Activated CD4-positive, alpha-beta T cell treated with anti-CD3 and anti-CD28 coated beads for 24 hours (primary cell): ENCODE measurements at places on chromosomes 1 and 21.

DNA sequence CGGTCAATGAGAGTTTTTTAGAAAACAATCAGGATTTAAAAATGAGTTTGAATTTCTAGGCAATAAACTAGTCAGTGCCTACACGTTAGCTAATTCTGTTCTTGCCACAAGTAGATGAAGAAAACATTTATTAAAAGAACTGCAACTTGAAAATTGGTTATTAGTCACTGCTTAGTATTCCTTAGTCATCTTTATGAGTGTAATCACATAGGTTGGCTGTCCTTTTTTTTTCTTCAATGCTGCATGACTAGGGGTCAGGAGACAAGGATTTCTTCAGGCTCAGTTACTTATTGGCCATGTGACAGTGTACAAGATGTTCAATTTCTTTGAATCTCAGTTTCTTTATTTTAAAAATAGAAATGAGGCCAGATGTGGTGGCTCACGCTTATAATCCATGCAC is 17.1 kb downstream of the SOAT1 start:
- no peak for DNase-seq

DNA sequence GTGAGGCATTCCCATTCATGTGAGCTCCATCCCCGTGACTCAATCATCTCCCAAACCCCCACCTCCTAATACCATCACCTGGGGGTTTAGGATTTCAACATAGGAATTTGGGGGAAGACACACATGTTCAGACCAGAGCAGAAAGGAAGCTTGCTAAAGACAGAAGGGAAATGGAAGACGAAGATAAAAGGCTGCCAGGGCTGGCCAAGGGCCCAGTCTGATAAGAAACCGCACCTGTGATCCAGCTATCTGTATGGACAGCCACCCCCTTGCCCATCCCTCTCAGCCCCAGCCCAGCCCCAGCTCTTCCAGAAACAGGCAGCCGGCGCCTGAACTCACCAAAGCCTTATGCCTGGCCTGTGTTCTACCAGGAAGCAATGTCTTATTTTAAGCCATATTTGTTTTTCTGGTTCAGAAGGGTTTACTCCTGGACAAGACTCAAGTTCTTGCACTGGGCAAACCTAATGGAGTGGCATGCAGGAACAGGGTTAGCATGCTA is 198.4 kb upstream of the VAMP3 start:
- DNase-seq = no peak

DNA sequence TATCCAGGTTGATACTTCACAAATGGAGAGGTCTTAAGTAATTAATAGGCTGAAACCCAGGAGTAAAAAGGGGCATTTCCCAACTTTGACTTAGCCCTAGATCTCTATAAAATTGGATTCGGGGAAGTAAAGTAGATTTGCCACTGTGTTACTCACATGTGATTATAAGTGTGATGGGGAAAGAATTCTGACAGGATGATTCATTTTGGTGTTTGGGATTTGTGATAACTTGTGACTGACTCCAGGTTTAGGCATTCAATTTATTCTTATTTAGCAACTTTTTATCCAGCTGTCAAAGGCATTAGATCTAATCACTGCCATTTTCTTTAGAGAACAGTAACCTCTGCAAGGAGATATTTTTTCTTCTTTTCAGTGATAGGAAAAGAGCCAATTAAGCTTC is 175.5 kb downstream of the ASTN1 start:
- DNase-seq = no peak

- no peak for DNase-seq
Observed at GRCh38 chr1:66576645-66577044, 42.7 kb downstream of the SGIP1 start.

DNA sequence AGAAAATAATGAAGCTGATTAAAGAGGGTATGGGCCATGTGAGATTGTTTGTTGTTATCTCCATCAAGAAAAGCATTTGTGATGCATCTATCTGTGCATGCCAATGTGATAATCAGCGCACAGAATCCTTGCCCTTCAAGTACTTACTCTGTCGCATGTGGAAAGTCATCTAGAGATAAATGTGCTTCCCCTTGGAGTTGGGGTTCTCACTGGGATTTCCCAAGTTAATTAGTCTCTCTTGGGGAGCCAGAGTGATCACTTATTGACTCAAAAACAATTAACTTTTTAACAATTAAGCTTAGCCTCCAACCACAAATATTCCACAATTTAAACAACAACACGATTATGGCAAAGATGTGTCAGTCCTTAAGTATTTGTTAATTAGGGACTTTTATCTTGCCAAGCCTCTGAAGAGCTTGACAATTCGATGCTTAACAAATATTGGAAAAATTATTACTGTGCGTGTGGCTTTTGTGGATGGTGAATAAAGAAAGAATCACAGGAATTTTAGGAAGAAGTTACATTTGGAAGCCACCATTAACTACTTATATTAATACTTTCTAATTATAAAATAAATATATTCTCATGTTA is 17.5 kb downstream of the RHOU start:
- no peak for DNase-seq
